ENCODE measurements at places on chromosomes 3 and 15.
A peak's percentile ranks its signal among the peaks of the same experiment; 100 is the strongest.

- DNase-seq, result peak; percentile 42
Observed at GRCh38 chr15:94105760-94106159, 125.6 kb upstream of the MCTP2 start.

DNA sequence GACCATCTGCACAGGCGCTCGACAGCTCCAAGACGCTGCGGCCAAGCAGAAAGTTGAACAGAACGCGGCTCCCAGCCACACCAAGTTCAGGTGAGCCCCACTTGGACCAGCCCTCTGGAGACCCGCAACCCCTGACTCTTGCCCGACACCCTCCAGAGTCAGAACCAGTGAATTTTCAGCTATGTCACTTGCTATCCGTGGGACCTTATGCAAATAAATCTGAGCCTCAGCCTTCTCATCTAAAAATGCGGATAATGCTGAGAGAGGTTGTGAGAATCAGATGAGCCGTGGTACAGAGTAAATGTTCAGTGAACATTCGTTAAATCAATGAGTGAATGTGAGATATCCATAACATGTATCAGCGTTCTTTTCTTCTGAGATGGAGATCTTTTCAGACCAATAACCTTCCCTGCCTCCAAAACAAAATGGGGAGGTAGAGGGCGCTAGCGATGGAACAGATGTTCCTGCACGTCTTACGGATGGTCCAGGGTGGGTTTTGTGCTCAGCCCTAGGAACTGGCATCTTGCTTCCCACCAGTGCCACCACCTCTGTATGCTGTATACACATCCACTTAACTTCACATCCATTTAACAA, 524 bp downstream of the MRPS11 start:
- DNase-seq, result no peak

DNA sequence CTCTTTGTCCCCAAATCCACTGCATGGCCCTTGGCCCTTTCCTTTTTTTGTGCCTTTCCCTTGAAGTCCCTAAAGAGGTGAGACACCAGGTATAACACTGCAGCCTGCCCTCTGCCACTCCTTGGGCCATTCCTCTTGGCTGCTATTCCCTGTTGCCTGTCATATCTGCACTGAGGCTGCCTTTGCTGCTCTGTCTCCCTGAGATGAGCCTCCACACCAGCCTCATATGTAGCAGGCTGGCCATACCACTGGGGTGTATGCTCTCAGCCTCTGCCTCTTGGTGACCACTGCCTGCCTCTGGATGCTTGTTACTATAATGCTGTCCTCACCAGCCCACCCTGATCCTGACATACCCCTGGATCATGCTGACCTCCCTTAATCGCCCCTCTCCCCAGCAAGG, 252.0 kb downstream of the CLSTN2 start:
- DNase-seq, result no peak

DNA sequence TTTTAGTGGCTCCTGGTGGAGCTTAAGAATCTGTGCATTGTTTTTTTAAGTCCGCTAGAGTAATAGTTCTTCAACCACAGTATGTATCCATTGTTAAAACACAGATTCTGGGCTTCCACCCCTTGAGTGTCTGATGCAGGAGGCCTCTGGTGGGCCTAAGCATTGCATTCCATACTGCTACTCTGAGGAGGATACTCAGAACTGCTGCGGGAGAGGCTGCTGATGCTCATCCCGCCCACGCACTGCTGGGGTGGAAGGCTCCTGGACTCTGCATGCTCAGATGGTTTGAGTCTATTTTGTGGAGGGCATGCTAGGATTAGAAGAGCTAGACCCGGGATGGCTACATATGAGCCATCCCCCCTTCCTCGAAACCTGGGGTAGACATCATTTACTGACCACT, 74.4 kb downstream of the THSD4 start:
- no peak for DNase-seq

DNA sequence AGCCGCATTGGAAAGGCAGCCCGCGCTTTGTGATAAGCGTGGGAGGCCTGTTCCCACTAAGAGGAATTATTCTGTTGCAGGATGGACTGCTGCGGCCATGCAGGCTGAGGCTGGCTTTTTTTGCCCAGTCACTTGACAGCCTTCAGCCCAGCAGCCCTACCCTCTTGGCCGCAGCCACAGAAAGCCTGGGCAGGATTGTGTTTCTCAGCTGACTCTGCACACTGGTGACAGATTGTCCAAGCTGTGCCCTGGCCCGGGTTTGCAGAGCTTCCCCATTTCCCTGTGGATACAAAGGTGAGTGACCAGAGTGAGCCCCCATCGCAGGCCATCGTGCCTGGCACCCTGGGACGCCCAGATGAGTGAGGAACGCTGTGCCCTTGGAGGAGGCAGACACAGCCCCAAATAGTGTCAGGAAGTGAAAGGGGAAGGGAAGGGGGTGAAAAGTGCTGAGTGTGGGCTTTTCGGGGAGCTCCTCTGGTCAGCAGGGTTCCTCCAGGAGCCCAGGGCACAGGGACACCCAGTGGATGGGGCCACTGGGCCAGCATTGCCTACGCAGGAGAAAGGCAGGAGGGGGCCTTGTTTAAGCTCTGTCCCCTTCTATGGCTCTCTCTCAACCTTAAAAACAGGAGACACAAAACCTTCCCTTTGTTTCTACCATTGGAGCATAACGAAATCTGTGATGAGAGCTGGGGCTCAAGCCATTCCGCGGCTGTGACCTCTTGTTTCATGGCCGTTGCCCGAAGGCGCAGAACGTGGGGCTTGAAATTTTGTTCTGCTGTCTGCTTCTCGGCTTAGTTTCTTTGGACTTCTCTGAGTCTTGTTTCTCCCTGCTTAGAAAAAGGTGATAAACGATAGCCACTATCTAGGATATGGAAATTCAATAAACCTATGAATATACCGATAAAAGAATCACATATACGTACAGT, 91.5 kb upstream of the MEF2A start:
- no peak for DNase-seq

- no peak for DNase-seq
Observed at GRCh38 chr3:113954091-113954685, 6.4 kb downstream of the ZDHHC23 start.

- DNase-seq, result peak; percentile 96
Observed at GRCh38 chr3:55330355-55330754, 156.8 kb downstream of the WNT5A start.

- DNase-seq, result no peak
Observed at GRCh38 chr15:34116620-34117019, 14.7 kb downstream of the PGBD4 start.

- DNase-seq, result no peak
Observed at GRCh38 chr3:3196148-3196861, 16.8 kb upstream of the CRBN start.

DNA sequence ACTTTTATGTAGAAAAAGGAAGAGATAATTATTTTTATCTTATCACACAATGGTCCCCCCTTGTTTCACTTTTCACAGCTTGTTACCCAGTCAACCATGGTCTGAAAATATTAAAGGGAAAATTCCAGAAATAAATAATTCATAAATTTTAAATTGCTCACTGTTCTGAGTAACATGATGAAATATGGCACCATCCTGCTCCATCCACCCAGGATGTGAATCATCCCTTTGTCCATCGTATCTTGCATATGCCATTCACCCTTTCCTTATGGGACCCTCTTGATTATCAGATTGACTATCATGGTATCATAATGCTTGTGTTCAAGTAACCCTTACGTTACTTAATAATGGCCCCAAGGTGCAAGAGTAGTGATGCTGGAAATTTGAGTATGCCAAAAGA, 43.7 kb downstream of the ANKRD28 start:
- peak; percentile 42 for DNase-seq

GRCh38 chr3:153338487-153338886, 176.5 kb downstream of the RAP2B start:
- DNase-seq, result peak; percentile 63

DNA sequence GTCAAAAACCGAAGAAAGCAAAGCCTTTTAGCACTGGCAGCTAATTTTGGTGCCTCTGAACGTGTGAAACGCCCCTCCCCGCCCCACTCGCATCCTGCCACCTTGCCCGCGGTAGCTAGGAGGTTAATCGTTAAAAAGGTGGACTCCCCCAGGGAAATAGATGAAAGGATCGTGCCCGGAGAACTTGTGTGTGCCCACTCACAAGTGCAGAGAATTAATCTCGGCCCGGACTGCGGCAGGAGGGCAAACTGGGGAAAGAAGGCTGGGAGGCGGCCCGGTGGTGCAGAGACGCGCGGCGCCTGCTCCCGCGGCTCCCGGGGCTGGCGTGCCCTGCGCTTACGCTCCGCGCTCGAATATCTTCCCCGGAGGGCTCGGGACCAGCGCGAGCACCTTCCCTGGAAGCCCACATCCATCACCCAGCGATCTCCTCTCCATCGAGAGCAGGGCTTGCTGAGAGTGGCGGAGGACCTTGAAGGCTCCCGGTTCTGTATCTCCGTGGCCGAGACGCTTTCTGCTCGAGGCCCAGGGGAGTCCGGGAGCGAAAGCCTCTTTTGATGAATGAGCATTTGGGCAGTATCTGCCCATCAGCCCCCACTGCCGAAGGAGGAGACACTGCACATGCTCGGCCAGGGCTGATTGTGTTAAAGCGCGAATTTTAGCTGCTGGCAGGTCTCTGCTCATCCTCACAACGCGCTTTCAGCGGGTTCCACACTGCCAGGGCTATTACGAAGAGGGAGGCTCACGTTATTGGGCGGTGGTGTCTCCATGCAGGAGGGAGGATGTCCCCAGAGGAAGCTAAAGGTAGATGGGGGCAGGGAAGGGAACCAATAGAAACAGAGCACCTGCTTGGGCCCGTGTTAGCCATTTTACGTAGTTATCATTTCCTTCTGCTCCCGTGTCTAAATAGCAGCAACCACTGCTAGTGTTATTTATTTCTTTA, 1.3 kb upstream of the SPTSSB start:
- peak; percentile 13 for DNase-seq

DNA sequence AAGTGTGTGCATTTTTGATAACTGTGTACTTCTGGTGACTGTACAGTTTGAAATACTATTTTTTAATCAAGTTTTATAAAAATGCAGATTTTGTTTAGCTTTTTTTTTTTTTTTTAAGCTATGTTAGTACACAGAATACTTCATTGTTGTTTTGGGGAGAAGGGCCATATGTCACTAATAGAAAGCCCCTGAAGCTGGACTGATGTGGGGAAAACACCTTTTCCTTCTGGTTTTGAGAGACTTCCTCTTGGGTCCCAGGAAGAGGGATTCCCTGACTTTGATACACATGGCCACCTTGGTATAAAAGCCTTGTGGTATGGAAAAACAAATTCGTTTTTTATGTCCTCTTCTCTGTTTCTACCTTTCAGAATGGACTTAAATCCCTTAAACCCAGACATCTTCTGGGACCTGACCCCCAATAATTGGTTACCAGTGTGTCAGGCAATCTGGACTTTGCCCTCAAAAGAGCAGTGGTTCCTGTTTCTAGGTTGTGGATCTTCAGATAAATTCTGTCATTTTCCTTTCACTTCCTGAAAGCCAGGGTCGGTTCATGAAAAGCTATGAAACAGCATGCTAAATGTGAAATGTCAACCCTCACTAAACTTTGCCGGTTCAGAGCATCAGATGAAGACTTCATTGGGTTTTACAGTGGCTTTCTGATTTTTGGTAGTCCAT, 31.1 kb upstream of the BLOC1S6 start:
- no peak for DNase-seq

GRCh38 chr15:48865370-48866079, 12.4 kb upstream of the EID1 start:
- peak; percentile 85 for DNase-seq

GRCh38 chr3:10192953-10193691, 28.4 kb downstream of the IRAK2 start:
- DNase-seq, result peak; percentile 91

DNA sequence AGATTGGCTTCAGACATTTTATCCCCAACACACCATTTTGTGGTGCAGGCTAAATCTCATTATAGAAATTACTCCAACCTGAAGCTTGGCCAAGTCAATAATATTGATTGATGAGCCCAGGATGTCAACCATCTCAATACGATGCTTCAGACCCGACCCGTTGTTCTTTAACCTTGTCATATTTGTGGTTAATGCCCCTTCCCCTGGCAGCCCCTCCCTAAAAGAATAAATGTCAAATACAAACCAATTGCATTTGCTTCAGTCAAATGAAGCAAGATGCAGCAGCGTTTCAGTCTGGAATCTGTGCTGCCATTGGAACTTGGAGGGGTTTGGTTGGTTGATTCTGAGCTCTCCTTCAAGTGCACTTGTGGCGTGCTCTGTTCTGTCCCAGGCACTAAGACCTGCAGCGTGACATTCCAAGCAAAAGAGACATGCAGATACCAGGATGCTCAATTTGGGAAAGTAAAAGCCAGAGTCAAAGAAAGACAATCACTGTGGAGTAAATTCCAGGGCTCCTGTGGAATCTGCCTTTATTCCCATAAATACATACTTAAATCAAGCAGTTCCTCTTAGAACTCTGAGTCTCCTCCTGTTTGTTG, 23.8 kb upstream of the PSMD6 start:
- DNase-seq, result no peak

- DNase-seq, result no peak
Observed at GRCh38 chr3:59798372-59799086, 748.7 kb upstream of the CFAP20DC start.

GRCh38 chr15:85306946-85307686, 73.3 kb upstream of the AKAP13 start:
- no peak for DNase-seq

- DNase-seq, result no peak
Observed at GRCh38 chr3:170021083-170021482, 16.7 kb upstream of the GPR160 start.

DNA sequence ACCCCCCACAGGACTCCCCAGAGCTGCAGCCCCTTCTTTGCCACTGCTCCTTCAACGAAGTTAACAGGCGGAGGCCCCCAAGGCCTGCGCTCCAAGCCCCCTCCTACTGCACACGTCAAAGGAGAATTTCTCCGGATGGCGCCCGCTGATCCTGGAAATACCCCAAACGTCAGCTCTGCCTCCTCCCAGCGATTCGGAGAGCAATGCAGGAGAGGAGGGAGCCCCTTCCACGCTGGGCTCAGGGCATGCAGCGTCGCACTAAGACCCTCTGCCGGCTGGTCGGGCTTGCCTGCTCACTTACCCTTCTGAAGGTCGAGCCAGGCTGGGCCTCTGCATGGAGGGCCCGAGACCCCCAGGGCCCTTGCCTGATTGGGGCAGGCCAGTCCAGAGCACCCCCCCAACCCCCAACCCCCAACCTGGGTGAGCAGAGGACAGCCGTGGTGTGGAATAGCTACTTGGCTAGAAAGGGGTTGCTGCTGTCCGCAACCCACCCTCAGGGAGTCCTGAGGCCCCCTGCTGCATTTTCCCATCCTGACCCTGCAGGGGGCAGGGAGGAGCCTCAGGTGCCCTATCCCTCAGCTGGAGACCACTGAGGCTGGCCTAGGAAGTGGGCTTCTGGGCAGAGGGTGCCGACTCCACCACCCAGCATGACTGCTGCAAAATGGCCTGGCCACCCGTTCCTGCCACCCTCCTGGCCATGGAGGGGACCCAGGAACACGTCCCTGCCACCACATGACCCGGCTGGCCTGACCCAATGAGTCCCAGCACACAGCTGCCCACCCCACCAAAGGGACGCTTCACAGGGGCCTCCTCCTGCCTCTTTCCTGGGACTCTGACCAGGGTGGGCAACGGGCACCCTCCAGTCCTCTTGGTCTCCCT, 976 bp downstream of the ATP2B2 start:
- no peak for DNase-seq

GRCh38 chr3:10760199-10760598, 55.8 kb upstream of the SLC6A11 start:
- no peak for DNase-seq
